Stimulated activated naive CD4-positive, alpha-beta T cell treated with Interleukin-2 at 50 U/mL for 16 hours (primary cell): ENCODE measurements at places on chromosomes 16 and 17.

- no peak for DNase-seq
Observed at GRCh38 chr16:23976524-23976923, 140.7 kb downstream of the PRKCB start.

DNA sequence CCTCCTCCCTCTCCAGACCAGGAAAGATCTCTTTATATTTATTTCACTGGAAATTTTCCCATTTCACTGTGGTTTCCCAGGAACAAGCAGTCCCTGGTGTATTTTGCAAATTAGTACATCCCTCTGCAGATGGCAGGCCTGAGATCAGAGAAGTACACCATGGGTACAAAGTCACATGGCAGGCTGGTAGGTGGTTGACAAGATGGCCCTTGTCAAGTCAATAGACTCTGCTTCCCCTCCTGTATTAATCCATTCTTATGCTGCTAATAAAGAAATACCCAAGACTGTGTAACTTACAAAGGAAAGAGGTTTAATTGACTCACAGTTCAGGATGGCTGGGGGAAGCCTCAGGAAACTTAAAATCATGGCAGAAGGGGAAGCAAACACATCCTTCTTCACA is 51.6 kb upstream of the KSR1 start:
- no peak for DNase-seq

DNA sequence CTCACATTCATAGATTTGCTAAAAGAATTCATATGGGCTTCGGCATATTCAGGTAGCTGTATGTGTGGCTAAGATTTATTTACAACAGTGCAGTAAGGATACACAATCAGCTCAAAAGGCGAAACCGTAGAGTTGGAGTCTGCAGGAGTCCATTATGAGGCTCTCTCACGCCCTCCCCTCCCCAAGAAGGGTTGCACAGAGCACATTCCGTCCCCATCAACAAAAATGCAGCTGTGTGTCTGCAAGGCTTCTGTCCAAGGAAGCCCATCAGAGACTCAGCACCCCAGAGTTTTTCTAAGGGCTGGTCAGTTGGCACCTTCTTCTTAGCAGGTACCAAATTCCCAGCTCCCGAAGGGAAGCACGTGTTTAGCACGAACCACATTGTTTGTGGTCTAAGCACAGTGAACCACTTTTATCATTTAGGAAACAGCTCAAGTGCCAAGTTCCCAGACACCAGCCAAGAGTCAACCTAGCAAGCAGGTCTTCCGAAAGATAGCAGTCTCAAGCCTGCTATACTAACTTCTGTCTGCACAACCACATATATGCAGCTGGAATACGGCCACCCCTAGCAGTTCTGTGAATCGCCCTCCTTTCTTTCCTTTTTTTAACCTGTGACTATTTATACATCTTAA is 28.5 kb upstream of the MEAK7 start:
- DNase-seq, result no peak

DNA sequence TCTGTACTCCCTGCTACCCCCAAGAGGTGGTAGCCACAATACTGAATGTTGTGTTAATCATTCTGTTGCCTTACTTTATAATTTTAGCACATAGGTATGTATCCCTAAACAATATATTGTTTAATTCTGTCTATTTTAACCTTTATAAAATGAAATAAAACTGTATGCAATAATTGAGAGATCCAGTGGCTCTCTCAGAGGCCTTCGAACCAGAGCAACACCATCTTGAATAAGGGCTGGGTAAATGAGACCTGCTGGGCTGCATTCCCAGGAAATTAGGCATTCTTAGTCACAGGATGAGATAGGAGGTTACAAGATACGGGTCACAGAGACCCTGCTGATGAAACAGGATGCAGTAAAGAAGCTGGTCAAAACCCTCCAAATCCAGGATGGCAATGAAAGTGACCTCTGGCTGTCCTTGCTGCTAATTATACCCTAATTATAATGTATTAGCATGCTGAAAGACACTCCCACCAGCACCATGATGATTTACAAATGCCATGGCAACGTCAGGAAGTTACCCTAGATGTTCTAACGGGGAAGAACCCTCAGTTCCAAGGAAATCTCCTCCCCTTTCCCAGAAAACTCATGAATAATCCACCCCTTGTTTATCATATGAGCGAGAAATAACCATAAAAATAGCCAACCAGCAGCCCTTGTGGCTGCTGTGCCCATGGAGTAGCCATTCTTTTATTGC is 2.0 kb upstream of the CANT1 start:
- DNase-seq, result no peak

- no peak for DNase-seq
Observed at GRCh38 chr17:35080536-35080935, 17.0 kb upstream of the RFFL start.

DNA sequence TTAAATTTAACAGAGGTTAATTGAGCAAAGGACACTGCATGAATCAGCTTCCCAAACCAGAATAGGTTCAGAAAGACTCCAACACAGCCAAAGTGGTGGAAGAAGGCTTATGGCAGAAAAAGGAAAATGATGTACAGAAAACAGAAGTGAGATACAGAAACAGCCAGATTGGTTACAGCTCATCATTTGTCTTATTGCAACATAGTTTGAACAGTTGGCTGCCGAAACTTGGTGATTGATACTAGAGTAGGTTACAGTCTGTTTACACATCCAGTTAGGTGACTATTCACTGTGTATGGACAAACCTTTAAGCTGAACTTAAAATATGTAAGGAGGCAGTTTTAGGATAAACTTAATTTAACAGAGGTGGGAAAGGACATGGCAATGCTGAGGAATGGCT is 18.3 kb downstream of the TMEM100 start:
- no peak for DNase-seq

GRCh38 chr17:27609611-27610303 is 21.2 kb upstream of the LGALS9 start:
- DNase-seq, result no peak

DNA sequence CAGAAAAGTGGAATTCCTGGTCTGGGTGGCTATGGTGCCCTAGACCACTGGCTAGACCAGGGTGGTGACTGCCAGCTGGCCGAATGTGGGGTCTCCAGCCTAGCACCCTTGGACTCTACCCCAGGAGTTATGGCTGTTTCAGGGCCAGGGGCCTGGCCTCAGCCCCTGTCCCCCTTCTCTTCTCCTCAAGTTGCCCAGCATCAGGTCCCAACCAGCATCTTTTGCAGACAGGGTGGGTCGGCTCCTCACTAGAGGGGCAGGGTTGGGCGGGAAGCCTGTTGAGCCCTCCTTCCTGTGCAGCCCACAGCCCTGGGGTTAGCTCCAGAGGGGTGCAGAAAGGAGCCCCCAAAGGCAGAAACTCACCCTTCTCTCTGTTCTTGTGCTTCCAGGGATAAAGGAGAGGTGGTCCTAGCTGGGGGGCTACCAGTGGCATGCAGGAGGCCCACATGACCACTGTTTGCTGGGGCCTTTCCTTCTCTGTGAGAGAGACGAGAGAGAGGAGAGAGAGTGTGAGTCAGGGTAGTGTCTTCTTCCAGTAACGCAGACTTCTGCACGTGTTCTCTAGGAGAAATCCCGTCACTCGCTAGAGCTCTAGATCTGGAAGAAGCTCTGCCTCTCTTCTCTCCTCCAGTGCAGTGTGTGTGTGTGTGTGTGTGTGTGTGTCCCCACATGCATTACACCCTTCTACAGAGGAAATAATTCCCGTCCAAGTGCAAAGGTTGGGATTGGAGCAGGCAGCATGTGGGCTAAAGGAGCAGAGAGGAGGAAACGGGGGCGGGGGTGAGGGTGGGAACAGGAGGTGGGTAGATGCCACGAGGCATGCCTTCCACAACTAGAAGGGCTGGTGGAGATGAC is 209.4 kb downstream of the SEC14L1 start:
- DNase-seq, result no peak

DNA sequence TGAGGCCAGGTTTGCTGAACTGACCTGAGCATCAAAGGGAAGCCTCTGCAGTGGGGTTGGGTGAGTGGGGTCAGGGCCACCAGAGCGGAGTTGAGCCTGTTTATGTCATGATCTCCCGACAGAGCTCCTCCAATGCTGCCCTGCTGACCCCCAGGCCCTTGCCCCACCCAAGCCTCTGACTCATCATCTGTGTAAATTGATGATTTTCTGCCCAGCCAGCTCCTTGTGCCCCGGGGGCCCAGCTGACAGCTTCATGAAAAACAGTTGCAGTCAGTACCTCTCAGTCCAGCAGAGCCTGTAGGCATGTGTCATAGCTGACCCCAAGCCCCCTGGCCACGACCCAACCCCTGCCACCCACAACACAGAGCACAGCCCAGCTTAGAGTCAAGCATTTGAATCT is 134.9 kb downstream of the CCT6B start:
- DNase-seq, result no peak

DNA sequence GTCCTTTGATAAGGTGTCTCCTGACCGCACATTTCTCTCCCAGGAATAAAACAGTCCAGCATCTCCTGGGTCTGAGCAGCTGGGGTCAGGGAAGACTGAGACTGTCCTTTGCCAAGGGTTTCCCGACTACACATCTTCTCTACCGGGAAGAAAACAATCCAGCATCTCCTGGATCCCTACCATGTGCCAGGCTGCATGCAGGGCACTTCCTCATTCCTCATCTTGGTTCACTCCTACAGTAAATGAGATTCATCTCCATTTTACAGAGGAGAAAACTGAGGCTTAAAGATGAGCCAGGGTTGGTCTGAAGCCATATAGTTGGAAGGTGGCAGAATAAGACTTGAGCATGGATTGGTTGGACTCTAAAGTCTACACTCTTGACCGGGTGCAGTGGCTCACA is 36.7 kb downstream of the NOG start:
- no peak for DNase-seq

DNA sequence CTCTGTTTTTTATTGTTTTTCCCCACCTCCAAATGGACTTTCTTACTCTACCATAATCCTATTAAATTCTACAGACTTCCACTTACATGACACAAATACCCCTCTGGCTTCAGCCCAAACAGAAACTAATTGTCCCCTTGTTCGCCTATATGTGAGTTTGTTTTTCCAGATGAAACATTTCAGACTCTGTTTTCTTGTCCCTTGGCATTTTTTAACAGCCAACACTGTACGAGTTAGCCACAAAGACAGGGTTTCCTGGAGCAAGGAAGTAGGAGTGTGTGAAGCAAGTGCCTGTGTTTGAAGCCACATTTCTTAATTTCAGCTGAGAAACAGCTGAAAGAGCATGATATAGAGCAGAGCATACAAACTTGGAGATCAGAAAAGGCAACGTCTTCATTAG is 382.2 kb upstream of the CDH5 start:
- no peak for DNase-seq

DNA sequence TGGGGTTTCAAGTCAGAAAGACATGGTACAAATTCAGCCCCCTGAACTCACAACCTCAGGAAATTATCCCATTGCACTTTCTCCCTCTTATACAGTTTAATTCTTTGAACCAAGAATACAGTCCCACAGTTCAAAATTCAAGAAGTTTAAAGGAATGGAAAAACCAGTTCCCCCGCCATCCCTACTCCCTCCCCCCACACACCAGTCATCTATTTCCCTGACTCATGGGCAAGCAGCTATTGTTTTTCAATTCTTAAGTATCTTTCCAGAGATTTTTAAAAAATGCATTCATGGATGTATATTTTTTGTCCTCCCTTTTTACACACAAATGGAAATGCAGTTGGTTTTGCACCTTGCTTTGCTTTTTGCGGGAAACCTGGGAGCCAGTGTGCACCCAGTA is 7.3 kb downstream of the SYCE1L start:
- DNase-seq, result no peak

DNA sequence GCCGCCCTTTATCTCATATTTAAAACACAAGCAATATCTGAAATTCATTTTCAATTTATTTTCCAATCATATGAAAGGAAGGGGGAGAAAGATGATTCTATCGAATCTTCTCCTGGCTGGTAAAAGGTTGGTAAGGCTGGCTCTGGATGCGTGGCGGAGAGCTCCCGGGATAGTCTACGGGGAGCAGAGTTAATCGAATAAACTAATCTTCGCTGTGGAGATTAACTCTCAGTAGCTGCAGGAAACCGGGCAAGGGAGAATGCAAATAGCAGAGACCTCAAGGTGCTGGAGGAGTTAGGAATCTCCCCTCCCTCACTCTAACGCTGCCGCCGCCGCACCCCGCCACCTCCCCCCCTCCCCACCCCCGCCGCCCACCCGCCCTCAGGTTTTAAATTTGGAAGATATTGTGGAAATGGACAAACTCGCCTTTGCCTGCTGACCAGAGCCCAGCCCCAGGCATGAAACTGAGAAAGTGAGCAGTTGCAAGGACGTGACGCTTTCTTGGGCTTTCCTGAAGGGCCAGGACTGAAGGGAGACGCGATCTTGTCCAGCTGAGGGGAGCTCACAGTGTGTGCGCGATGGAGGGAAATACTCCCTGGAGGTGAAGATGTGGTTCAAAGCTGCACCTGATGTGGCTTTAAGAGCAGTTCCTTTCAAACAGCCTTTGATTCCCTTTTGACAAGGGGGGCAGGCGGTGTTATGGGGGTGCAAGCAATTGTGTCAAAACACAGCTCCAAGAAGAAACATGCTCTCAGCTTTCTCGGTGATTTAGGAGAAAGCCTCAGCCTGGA is 308.2 kb upstream of the IRX3 start:
- no peak for DNase-seq

DNA sequence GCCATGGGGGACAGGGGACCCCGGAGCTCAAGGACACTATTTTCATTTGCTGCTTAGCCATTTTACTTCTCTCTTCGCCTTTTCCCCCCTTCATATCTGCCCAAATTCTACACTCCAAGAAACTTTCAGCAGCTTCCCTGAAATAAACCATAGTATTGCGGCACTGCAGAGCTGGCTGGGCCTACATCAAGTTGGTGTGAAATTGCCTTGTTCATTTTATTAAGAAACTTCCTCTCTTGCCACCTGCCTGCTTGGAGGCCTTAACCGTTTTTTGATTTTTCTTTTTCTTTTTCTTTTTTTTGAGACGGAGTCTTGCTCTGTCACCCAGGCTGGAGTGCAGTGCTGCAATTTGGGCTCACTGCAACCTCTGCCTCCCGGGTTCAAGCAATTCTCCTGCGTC is 7.4 kb upstream of the CPNE2 start:
- DNase-seq, result no peak

DNA sequence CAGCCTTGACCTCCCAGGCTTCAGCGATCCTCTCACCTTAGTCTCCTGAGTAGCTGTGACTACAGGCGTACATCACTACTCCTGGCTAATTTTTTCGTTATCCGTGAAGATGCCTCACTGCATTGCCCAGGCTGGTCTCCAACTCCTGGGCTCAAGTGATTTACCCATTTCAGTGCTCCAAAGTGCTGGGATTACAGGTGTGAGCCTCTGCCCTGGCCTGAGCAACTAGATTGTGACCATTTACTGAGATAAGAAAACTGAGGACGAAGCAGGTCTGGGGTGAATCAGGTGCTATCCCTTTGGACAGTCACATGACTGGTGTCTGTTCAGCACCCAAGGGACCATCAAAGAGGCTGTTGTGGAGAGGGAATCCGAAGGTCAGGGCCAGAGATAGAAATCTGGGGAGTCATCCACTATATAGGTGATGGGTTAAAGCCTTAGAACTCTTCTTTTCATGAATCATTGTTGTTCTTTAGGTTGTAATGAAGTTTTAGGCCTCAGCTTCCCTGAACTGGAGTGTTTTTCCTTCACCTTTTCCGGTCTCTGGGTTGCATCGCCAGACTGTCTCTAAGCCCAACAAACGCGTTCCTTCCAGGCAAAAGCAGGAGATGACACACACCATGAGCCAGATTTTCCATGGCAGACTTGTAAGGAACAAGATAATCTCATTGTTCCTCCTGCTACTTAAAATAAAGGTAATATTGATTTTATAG is 62.5 kb downstream of the FTO start:
- no peak for DNase-seq
